Stimulated activated CD8-positive, alpha-beta memory T cell treated with anti-CD3 and anti-CD28 coated beads, Interleukin-2, amount 100 ng/mL, for 1 hour (primary cell): ENCODE measurements at places on chromosomes 13 and 19.

- no peak for DNase-seq
These were observed at the start of gene NLRP5 for GRCh38 chr19:55986487-55986886. Gene NLRP5 (plus strand): TSS chr19:55986775.

DNA sequence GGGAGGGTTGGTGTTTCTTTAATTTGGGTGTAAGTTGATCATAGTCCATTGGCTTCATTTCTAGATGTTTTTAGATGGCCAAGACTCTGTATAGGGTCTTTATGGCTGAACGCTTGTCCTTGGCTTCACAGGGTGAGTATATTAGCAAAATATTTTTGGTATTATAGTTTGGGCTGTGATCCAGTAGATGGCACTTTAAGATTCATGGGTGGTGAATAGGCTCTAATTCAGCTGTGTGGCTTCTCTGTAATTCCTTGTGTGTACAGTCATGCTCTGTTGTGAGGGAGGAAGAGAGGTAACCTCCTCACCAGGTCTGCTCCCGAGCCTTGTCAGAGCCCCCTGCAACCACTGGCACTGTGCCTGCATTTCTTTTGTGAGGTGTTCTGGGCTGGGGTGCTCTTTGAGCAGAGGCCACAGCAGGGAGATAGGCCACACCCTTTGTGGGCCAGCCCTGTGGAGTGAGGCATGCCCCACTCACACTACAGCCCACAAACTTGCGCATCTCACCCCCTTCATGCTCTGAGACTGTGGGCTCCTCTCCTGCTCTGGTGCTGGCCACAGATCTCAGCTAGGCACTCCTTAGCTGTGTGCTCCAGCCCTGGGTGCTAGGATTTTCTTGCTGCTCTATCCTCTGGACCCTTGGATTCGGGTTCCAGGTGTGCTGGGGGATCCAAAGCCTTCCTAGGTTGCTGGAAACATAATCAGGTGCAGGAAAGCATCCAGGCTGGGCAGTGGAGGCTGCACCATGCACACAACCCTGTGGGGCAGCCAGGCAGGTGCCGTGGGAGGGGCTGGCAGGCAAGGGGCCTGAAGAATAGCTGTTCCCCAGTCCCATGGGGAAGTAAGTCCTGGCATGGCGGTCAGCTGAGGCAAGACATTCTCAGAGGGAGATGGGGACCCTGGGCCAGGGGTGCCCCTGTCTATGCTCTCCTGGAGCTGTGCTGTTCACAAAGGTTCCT, 193.9 kb downstream of the GPC5 start:
- DNase-seq: no peak

DNA sequence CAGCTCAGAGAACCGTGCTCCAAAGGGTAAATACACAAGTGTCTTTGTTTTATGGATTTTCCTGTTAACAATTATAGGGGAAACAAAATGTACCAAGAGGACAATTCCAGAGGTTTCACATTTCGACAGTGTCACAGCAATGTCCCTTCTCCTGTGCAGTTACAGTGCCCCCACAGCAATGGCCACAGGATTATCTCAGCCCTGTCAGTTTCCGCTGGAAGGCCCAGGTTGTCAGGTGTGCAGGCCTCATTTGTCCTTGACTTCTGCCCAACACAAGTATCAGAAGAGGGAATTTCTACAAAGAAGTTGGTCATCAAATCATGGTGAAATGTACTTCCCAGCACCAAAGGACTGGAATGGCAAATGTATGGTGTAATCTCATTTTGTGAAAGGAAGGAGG, 11.2 kb upstream of the N4BP2L2 start:
- DNase-seq: no peak

DNA sequence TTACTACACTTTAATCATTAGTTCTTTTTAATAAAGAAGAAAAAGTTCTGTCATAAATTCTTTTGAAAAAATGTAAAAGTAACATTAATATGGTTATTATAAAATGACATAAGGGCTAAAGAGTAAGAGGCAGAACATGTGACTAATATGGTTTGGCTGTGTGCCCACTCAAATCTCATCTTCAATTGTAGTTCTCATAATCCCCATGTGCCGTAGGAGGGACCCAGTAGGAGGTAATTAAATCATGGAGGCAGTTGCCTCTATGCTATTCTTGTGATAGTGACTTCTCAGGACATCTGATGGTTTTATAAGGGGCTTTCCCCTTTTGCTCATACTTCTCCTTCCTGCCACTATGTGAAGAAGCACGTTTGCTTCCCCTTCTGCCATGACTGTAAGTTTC, 104.5 kb downstream of the UGGT2 start:
- no peak for DNase-seq

- no peak for DNase-seq
These were observed 1.2 kb downstream of the KLF2 start for GRCh38 chr19:16325641-16326400.

- DNase-seq: no peak
These were observed 28.4 kb upstream of the SOHLH2 start for GRCh38 chr13:36242761-36243160.

DNA sequence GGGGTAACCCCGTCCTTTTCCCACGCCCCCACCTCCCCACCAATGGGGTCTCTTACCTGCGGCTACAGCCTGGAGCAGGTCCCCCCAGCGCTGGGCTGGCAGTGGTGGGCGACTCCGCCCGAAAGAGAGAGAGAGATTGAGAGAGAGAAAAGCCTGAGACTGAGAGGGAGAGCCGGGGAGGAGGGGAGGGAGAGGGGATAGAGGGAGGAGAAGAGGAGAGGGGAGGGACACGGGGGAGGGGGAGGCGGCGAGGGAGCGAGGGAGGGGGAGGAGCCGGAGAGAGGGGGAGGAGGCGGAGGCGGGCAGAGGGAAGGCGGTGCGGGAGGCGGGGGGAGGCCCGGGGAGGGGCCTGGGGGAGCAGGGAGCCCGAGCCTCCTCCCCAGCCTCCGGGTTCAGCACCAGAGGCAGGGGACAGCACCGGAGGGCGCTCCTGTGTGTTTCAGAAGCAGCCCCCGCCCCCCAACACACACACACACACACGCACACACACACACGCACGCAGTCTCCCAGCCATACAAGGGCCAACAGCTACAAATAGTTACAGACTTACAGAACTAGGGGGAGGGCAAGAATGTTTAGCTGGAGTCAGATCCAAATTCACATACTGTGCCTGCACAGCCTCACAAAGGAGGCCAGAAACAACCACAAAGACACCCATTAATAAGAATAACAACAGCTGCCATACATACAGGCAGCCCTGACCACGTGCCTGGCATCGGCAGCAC, at the start of gene SLC8A2:
SLC8A2 (minus strand) TSS at position 161 of the 725 bp plus-strand sequence. CDS start 5,490 bp downstream, outside the sequence.
- peak; percentile 21 for DNase-seq

- DNase-seq: no peak
These were observed 1.1 kb upstream of the SWSAP1 start for GRCh38 chr19:11373166-11373884.
